ENCODE measurements at places on chromosomes 1 and 21. TPM values are rescaled to one million over a fixed set of nuclear protein-coding genes. Genes with fewer than 3 reads are reported as not detected.

Gene LRRC38
- not detected for total RNA-seq

Gene CR1
- not detected for total RNA-seq

Gene SH3BGR
- total RNA-seq, result 1.3 TPM

Gene LCE1A
- not detected for total RNA-seq

Gene NAXE
- 164 TPM for total RNA-seq

Gene RBBP5
- total RNA-seq, result 11.2 TPM

Gene MFSD2A
- 7.0 TPM for total RNA-seq

Gene DPT
- total RNA-seq, result not detected

Gene FCRL5
- not detected for total RNA-seq

Gene GPR157
- 7.0 TPM for total RNA-seq

Gene F11R
- 81.0 TPM for total RNA-seq

Gene RASAL2
- total RNA-seq, result 18.9 TPM

Gene RNF186
- total RNA-seq, result not detected

Gene CYYR1
- not detected for total RNA-seq

Gene ESPN
- 1.2 TPM for total RNA-seq

Gene NR5A2
- total RNA-seq, result 2.4 TPM

Gene BCAN
- 0.13 TPM for total RNA-seq

Gene CFHR4
- total RNA-seq, result not detected

Gene TSPEAR
- total RNA-seq, result not detected

Gene RCSD1
- total RNA-seq, result not detected

Gene REN
- total RNA-seq, result not detected

Gene ZNF593
- total RNA-seq, result 70.1 TPM

Gene CAP1
- 312 TPM for total RNA-seq

Gene OTUD3
- total RNA-seq, result 3.0 TPM

Gene TRIM17
- not detected for total RNA-seq

Gene COG2
- total RNA-seq, result 19.5 TPM

Gene SPRR1A
- not detected for total RNA-seq

Gene DPH2
- 35.4 TPM for total RNA-seq

Gene S100A11
- total RNA-seq, result 1,959 TPM

Gene LRRC71
- total RNA-seq, result 0.23 TPM

Gene CENPS
- total RNA-seq, result 30.3 TPM

Gene OPTC
- not detected for total RNA-seq

Gene PEAR1
- 5.9 TPM for total RNA-seq

Gene C1orf198
- 21.3 TPM for total RNA-seq
